Activated CD8-positive, alpha-beta memory T cell treated with anti-CD3 and anti-CD28 coated beads, Interleukin-2, amount 50 U/mL, for 48 hours (primary cell): ENCODE measurements at places on chromosomes 3 and 15.

DNA sequence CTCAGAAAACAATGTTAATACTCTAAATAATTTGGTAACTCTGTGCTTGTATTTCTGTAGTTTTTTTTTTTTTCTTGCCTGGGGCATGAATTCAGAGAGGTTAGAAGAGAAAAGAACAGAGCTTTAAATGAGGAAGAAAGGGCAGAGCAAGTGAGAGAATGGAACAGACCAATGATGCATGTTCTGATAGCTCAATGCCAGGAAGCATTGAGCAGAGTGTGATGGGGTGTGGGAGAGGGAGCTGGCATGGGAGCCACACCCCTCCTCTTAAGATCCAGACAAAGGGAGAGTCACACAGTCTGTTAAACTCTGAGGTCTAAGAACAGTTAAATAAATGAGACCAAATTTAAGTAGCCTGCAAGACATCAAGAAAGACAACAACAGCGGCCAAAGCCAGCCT is 538.6 kb downstream of the TUSC7 start:
- no peak for DNase-seq

- no peak for DNase-seq
Observed at GRCh38 chr3:64905906-64906410, 218.2 kb upstream of the ADAMTS9 start.

GRCh38 chr3:50876947-50877346 is 202.2 kb downstream of the DOCK3 start:
- no peak for DNase-seq

- DNase-seq: no peak
Observed at GRCh38 chr3:170723241-170723640, 137.4 kb upstream of the SLC7A14 start.

DNA sequence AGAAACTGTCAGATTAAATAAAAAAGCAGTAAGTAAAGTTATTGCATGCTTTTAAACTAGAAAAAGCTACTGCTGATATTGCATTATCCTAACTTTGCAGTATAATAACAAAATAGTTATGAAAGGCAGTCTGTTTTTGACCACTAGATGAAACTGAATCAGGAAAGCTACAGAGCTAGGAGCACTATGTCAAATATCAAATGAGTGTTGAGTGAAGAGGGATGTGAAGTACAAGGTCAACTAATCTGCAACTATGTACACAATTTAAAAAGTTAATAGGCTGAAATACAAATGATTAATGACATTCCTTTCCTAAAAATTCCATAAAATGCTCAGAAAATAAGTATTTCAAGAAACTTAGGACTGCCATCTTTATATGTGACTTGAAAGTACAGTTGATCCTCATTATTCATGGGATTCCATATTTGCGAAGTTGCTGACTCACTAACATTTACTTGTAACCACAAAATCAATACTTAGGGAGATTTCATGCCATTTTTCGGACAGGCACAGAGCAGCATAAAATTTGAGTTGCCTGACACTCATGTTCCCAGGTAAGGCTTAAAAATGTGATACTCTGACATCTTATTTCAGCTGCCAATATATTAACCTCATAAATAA is 34.5 kb downstream of the SLC4A7 start:
- DNase-seq: no peak

DNA sequence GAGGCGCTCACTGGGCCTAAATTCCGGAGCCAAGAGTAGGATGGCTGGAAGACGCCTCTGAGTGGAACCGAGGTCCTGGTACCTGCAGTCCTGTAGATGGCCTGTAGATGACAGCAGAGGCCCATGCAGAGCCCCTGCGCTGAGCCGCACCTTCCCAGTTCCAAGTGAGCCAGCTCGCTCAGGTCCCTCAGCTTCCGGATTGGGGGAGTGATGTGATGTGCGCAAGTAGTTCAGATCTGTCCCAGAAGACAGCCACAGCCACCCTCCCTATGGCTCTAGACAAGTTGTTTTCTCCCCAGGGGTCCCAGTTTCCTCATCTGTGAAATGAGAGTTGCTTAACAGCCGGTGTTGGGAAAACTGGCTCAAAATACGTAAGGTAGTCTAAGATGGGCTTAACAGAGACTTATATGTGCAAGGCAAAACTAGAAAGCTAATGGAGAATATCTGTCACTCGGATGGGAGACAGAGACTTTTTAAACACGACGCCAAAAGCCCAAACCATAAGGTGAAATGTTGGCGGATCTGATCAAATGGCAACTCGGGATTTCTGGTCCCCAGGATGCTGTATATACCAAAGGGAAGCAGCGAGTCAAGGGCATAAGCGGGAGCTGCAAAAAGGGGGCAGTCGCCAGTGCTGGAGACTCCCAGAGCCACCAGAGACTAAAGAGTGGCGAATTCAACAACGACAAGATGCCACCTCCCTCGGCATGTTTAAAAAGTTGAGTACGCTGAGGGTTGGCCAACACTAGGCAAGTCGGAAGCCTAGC is 765 bp upstream of the MAPKAPK3 start:
- DNase-seq: peak; percentile 87

GRCh38 chr3:151322511-151322910 is 5.9 kb upstream of the GPR87 start:
- no peak for DNase-seq

DNA sequence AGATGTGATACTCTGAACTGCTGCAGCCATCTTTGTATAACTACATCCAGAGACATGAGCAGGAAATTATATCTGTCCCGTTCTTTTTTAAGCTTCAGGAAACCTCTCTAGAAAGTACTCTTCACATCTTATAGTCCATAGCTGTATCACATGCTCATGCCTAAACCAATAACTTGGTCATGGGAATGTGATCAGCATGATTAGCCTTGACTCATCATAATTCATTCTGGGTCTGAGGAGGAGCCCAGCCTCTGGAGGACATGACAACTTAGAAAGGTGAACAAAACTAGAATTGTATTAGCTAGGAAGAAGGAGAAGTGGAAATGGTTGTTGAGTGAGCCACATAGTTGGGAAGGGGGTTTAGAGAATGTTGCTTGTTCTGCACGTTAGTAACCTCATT is 12.9 kb downstream of the PPM1L start:
- no peak for DNase-seq

DNA sequence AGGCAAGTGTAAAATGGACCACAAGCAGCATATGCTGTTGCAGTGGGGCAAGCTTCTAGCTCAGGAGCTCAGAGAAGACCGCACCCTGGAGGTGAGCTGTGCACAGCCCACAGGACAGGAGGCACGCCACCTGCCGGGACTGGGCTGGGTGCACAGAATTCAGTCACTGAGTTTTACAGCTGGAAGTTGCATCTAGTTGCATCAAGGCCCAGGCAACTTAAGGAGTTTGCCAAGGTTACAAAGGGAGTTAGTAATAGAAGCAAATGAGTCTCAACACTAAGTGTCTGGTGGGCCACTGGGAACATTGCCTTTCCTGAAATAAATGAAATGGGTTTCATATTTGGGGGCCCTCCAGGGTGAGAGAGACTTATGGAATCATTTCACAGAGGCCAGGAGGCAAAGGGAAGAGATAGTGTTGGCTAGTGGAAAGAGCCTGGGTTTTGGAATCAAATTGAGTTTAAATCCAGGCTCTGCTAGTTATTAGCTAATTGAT is 36.0 kb upstream of the TIMP4 start:
- DNase-seq: peak; percentile 72

DNA sequence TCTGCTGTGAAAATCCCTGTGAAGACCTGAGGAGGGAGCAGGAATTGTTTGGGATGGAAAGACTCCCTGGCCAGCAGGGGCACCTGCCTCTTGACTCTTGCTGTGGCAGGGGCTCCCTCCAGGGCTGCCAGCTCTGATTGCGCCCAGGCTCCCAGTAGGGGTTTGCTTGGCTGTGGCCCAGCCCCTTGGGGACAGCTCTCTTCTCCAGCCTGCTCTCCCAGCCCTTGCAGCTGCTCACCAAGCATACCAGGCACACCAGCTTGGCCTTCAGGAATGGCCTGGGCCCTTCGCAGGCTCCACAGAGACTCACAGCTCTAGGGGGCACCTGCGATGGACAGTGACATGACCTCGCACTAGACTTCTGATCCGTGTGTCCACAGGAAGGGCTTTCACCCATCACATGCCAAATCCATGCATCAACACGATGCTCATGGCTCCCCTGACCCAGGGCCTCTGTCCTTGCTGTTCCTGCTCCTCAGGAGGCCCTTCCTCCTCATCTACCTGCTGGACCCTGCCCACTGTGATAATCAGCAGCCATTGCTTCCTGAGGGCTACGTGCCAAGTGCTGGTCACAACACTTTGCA is 61.8 kb downstream of the SCN5A start:
- peak; percentile 35 for DNase-seq

DNA sequence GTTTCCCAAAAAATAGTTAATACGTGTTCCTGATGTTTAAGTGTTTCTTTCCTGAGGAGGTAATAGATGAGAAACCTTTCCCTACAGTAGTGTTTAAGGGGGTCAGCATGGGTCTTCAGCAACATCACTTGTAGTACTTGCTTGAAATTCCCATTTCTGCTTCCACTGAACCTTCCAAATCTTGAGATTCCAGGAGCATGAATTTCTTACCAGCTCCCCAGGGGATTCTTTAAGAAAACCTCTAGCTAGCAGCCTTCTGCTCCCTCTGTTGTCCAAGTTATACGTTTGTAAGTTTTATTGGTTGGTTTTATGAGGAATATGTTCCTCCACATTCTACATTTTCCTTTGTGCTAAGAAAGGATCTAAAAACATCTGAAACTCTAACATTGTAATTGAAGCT is 38.2 kb upstream of the ACP3 start:
- DNase-seq: no peak

- DNase-seq: no peak
Observed at GRCh38 chr15:89101302-89102193, 13.3 kb downstream of the ABHD2 start.

DNA sequence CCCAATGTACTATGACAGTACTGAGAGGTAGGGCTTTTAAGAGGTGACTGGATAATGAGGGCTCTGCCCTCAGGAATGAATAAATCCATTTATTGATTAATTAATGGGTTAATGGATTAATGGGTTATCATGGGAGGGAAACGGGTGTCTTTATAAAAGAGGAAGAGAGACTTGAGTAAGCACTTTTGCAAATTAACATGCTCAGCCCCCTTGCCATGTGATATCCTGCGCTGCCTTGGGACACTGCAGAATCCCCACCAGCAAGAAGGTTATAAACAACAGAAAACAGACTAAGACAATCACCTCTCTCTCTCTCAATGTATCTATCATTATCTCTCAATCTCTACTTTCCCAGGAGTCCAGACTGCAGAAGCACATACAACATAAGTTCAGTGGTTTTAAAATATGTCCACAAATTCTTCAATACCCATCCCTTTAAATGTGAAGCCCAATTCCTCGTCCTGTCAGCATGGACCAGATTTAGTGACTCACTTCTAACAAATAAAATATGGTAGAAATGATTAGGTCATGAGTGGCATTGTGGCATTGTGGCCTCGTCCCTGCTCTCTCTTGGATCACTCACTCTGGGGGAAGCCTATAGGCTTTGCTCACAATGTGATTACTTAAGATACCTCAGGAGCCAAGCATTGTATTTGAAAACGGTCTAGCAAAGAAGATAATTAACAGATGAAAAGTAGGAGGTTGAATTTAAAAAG is 40.0 kb upstream of the IL12A start:
- DNase-seq: no peak

GRCh38 chr3:195209847-195210265 is 61.1 kb downstream of the XXYLT1 start:
- DNase-seq: no peak

- DNase-seq: no peak
Observed at GRCh38 chr15:22960556-22960955, 19.6 kb downstream of the CYFIP1 start.

- DNase-seq: no peak
Observed at GRCh38 chr15:98838387-98839259, 169.0 kb downstream of the PGPEP1L start.

DNA sequence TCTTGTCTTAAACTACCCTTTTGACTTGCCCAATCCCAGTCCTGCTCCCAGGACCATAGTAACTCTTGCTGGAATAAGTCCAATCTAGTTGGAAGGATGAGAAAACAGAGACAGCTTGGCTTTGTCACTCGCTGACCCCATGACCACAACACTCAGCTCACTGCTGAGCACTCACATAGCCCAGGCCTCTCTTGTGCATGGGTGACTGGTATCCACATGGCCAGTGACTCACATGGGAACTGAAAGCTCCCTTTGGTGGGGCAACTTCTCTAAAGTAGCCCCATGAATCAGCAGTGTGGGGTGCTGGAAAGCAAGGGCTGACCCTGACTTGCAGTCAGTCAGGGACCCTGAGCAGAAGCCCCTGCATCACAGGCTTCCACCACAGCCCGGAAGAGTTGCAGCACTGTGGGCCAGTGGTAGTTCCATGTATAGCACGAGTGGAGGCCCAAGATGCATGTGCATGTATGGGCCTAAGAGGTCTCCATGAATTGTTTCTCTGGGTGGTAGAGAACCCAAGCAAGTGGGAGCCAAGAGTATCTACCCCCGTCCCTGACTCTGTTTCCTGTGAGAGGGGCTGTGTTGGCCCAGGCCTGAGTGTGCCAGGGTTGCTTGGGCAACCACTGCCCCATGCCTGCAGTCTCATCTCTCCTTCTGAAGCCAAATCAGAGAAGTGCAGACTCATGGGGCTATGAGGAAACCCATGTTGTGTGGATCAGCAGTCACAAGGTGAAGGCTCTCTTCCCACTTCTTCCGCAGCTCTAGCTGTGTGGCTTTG is 62.1 kb upstream of the XCR1 start:
- peak; percentile 66 for DNase-seq
